ENCODE measurements at places on chromosomes 12 and 14.
A peak's percentile ranks its signal among the peaks of the same experiment; 100 is the strongest.

DNA sequence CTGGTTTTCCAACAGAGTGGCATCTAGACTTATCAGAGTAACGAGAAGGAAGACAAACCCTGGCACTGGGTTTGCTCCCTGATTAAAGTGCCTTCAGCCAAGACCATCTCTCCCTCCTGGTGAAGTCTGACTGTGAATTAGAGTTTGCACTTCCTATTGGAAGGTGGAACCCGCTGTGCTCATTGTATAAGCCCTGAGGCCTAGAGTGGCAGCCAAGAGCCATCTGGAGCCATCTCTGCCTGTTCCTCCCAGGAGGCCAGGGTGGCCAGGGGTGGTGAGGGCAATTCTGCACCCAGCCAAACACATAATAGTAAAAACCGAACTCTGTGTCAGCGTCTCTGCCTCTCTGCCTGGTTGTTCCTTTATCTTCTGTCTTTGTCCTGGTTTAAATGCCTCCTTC is 25.0 kb downstream of the MFAP5 start:
- H3K36me3 ChIP-seq, result no peaks in the 10 kb centered on the region
- no peaks in the 10 kb centered on the region for H3K27me3 ChIP-seq
- no peak overlapping the region for H3K27ac ChIP-seq
- H3K4me1 ChIP-seq, result peaks cover 4% of the 10 kb centered on the region
- H3K4me3 ChIP-seq, result no peak overlapping the region

DNA sequence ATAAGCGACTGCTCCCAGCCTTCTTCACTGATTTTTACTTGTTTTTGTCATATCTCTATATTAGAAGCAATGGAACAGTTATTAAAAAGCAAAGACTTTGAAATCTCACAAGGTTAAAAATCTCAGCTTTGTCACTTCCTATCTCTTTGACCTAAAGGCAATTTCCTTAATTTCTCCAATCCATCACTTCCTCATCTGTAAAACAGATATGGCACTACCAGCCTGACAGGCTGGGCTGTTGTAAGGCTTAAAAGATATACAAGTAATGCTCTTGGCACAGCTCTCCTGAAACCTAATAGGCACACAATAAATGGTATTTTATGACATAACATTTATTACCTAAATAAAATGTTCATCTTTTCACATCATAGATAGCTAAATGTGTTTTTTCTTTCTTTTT is 25.6 kb downstream of the ATXN2 start:
- no peak overlapping the region for H3K27ac ChIP-seq
- H3K4me3 ChIP-seq, result no peak overlapping the region
- H3K36me3 ChIP-seq, result no peaks in the 10 kb centered on the region

DNA sequence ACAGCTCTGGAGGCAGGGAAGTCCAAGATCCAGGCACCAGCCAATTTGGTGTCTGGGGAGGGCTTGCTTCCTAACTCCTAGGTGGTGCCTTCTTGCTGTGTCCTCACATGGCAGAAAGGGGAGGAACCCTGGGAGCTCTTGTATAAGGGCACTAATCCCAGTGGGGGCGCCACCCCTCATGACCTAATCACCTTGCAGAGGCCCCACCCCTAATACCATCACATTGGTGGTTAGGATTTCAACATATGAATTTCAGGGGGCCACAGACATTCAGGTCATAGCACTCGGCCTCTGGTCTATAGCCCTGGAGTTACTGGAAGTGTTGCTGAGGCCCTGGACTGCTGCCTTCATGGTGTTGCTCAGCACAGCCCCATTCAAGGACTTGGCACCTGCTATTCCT is 14.6 kb downstream of the PSMD9 start:
- H3K36me3 ChIP-seq, result no peaks in the 10 kb centered on the region
- DNase-seq, result no peak
- no peak overlapping the region for H3K4me3 ChIP-seq

DNA sequence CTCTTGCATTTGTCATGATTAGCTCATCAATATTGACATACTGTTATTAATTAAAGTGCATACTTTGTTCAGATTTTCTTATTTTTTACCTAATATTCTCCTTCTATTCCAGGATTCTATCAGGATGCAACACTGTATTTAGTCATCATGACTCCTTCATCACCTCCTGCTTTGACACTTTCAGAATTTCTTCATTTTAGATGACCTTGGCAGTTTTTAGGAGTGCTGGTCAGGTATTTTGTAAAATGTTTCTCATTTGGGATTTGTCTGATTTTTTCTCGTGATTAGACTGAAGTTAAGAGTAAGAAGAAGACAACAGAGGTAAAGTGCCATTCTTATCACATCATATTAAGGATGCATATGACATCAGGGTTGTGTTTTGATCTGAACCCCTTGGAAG is 167.0 kb upstream of the FOXG1 start:
- H3K27me3 ChIP-seq, result no peaks in the 10 kb centered on the region
- no peaks in the 10 kb centered on the region for H3K36me3 ChIP-seq
- peaks cover 3% of the 10 kb centered on the region for H3K4me1 ChIP-seq
- no peak overlapping the region for H3K27ac ChIP-seq

- H3K27ac ChIP-seq, result no peak overlapping the region
- no peaks in the 10 kb centered on the region for H3K36me3 ChIP-seq
- no peak for DNase-seq
- peaks cover 12% of the 10 kb centered on the region for H3K4me1 ChIP-seq
- H3K27me3 ChIP-seq, result no peaks in the 10 kb centered on the region
- H3K4me3 ChIP-seq, result no peak overlapping the region
These were observed 80.8 kb downstream of the DACT1 start for GRCh38 chr14:58718226-58719205.

GRCh38 chr14:96410119-96410518 is 18.2 kb downstream of the AK7 start:
- no peak for DNase-seq
- no peaks in the 10 kb centered on the region for H3K36me3 ChIP-seq
- no peaks in the 10 kb centered on the region for H3K4me1 ChIP-seq
- H3K4me3 ChIP-seq, result no peak overlapping the region

GRCh38 chr14:95043732-95044462 is 113.4 kb downstream of the DICER1 start:
- H3K27me3 ChIP-seq, result peaks cover 74% of the 10 kb centered on the region
- H3K36me3 ChIP-seq, result no peaks in the 10 kb centered on the region
- peaks cover 9% of the 10 kb centered on the region for H3K4me1 ChIP-seq
- H3K4me3 ChIP-seq, result no peak overlapping the region
- no peak for DNase-seq

GRCh38 chr12:120959111-120959878 is 19.0 kb upstream of the HNF1A start:
- no peak overlapping the region for H3K27ac ChIP-seq
- no peaks in the 10 kb centered on the region for H3K27me3 ChIP-seq
- H3K36me3 ChIP-seq, result no peaks in the 10 kb centered on the region
- H3K4me3 ChIP-seq, result no peak overlapping the region

- H3K27me3 ChIP-seq, result no peaks in the 10 kb centered on the region
- H3K4me1 ChIP-seq, result no peaks in the 10 kb centered on the region
- H3K36me3 ChIP-seq, result no peaks in the 10 kb centered on the region
- H3K27ac ChIP-seq, result no peak overlapping the region
- no peak for DNase-seq
These were observed 5.0 kb upstream of the TINF2 start for GRCh38 chr14:24247422-24247821.

DNA sequence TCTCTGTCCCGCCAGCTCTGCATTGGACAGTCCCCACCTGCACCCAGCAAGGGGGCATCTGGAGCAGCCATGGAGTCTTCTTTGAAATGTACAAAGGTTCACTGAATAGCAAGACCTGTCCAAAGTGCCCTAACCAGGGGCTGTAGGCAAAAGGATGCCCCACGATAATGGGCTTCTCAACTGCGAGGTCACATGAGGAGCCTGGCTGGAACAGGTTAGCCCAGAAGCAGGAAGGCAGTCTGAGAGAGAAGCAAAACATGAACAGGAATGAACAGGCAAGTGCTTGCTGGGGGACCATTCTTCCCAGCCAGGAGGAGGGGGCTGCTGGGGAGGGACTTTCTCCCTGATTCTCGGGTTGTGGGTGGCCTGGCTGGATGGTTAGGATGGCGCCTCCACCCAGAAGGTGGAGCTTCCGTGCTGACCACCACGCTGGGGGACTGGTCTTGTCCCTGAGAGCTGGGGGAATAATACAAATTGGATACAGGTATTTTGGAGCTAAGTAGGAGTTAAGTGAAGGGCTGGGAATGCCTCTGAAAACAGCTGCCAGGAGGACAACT is 7.1 kb downstream of the KRT85 start:
- no peaks in the 10 kb centered on the region for H3K4me1 ChIP-seq
- H3K27ac ChIP-seq, result no peak overlapping the region
- no peaks in the 10 kb centered on the region for H3K27me3 ChIP-seq
- DNase-seq, result no peak
- H3K4me3 ChIP-seq, result no peak overlapping the region

GRCh38 chr12:132019891-132020290 is 70.1 kb downstream of the EP400 start:
- no peak overlapping the region for H3K4me3 ChIP-seq
- H3K27ac ChIP-seq, result no peak overlapping the region
- H3K36me3 ChIP-seq, result peaks cover 6% of the 10 kb centered on the region
- no peaks in the 10 kb centered on the region for H3K4me1 ChIP-seq
- no peak for DNase-seq

DNA sequence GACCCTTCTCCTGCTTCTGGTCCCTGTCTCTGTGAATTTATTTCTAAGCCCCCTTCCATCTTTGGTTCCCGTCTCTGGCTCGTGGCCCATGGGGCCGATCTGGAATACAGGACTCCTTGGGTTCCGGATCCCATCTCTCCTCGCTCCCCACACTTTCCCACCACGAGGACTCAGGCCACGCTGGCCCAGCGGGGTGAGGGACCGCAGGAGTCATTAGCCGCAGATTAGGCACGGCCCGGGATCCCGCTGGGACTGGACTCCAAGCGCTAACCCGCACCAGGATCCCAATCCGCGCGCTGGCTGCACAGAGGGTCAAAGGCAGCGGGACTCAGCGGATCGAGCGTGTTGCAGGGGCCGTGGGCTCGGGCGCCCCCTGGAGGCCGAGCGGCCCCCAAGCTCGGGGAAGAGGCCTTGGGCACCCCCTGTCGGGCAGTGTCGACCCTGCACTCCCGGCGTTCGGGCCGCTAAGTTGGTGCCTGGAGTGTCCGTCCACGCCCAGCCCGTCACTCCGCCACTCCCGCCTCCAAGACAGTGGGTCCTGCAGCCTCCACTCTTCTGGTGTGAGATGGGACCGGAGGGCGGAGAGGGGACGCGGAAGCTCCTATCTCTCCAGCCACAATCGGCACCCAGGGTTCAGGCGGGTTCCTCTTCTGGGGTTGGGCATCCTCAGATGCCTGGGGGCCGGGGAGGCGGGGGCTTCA is 9.5 kb downstream of the SHMT2 start:
- H3K36me3 ChIP-seq, result no peaks in the 10 kb centered on the region
- H3K27me3 ChIP-seq, result peaks cover 93% of the 10 kb centered on the region
- H3K4me1 ChIP-seq, result peaks cover 63% of the 10 kb centered on the region
- peak; percentile 94 for DNase-seq

DNA sequence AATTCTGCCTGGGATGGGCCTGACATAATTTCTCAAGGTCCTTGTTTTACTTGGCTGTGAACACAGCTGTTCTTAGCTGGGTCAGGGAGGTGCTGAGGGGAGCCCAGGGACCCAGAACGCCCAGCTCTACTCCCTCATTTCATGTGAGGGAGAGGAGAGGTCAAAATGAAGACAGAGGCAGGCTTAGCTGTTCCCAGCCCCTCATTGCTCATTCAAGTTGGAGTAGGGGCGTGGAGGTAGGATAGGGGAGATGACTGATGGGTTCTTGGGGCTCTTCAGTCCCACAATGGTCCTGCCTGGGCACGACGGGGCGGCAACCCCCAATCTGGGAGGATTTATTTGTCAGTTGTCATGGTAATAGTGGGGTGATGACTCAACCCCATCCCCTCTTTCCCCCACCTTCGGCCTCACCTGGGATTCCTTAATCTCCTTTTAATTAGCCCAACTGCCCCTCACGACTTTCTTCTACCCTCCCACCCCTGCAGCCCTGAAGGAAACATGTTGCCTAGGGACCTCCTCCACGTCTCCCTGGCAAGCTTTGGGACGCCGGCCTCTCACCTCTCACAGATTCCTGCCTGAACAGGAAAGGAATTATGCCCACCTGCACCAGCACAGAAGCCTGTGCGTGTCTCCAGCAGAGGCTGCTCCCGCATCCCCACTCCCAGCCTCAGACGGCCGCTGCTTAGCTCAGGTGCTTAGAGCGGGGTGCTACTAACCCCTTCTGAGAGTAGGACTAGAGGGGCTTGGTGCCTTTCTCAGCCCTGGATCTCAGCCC is 10.2 kb downstream of the SPRYD3 start:
- H3K4me3 ChIP-seq, result no peak overlapping the region
- H3K27me3 ChIP-seq, result no peaks in the 10 kb centered on the region
- DNase-seq, result no peak
- H3K4me1 ChIP-seq, result peaks cover 19% of the 10 kb centered on the region

- peaks cover 13% of the 10 kb centered on the region for H3K27me3 ChIP-seq
- no peaks in the 10 kb centered on the region for H3K36me3 ChIP-seq
- H3K4me3 ChIP-seq, result no peak overlapping the region
- DNase-seq, result no peak
- H3K27ac ChIP-seq, result no peak overlapping the region
- H3K4me1 ChIP-seq, result peaks cover 42% of the 10 kb centered on the region
These were observed 16.7 kb downstream of the PDE1B start for GRCh38 chr12:54565986-54566544.

GRCh38 chr14:89461256-89461655 is 44.2 kb upstream of the FOXN3 start:
- H3K4me3 ChIP-seq, result no peak overlapping the region
- H3K4me1 ChIP-seq, result peaks cover 13% of the 10 kb centered on the region

GRCh38 chr12:75964150-75964549 is 67.4 kb downstream of the PHLDA1 start:
- H3K36me3 ChIP-seq, result no peaks in the 10 kb centered on the region
- H3K4me3 ChIP-seq, result no peak overlapping the region
- H3K4me1 ChIP-seq, result peaks cover 14% of the 10 kb centered on the region

GRCh38 chr14:74935360-74935680 is 12.3 kb upstream of the RPS6KL1 start:
- no peak overlapping the region for H3K27ac ChIP-seq
- H3K4me1 ChIP-seq, result no peaks in the 10 kb centered on the region
- no peaks in the 10 kb centered on the region for H3K36me3 ChIP-seq
- no peak overlapping the region for H3K4me3 ChIP-seq

- H3K27me3 ChIP-seq, result no peaks in the 10 kb centered on the region
- peak overlapping the region; percentile 22 for H3K27ac ChIP-seq
These were observed 48.9 kb upstream of the POC1B start for GRCh38 chr12:89574736-89575208.

DNA sequence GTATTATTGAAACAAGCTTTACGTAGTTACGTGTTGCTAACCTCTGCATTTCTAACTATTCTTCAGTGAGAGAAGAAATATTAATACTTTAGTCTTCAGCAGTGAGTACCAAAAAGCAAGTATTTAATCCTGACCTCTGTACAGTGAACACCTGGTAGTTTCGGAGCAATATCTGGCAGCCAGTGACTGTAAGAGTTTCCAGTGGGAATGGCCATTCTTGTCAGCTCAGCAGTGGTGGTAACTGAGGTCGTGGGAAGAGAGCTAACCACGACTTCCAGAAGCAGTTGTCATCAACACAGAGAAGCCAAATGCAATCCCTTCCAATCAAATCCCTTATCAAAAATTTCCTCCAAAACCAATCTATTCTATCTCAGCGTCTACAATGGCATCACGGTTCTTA is 1500.2 kb upstream of the FLRT2 start:
- H3K4me1 ChIP-seq, result no peaks in the 10 kb centered on the region
- H3K27me3 ChIP-seq, result no peaks in the 10 kb centered on the region
- H3K4me3 ChIP-seq, result no peak overlapping the region
- H3K36me3 ChIP-seq, result no peaks in the 10 kb centered on the region
- DNase-seq, result no peak
- no peak overlapping the region for H3K27ac ChIP-seq

- no peak overlapping the region for H3K27ac ChIP-seq
- H3K4me1 ChIP-seq, result no peaks in the 10 kb centered on the region
- no peaks in the 10 kb centered on the region for H3K36me3 ChIP-seq
- no peaks in the 10 kb centered on the region for H3K27me3 ChIP-seq
- H3K4me3 ChIP-seq, result no peak overlapping the region
- no peak for DNase-seq
These were observed 58.2 kb downstream of the SLC16A7 start for GRCh38 chr12:59654061-59654460.

GRCh38 chr14:73943083-73943482 is 6.8 kb downstream of the FAM161B start:
- H3K36me3 ChIP-seq, result no peaks in the 10 kb centered on the region
- H3K27ac ChIP-seq, result no peak overlapping the region
- no peak overlapping the region for H3K4me3 ChIP-seq
